Omental fat pad (tissue), 4 donors: ENCODE measurements at places on chromosomes 6 and 20.
A peak's percentile ranks its signal among the peaks of the same experiment; 100 is the strongest.

- DNase-seq, result no peak
Observed at GRCh38 chr6:167804281-167805013, 22.3 kb upstream of the AFDN start.

DNA sequence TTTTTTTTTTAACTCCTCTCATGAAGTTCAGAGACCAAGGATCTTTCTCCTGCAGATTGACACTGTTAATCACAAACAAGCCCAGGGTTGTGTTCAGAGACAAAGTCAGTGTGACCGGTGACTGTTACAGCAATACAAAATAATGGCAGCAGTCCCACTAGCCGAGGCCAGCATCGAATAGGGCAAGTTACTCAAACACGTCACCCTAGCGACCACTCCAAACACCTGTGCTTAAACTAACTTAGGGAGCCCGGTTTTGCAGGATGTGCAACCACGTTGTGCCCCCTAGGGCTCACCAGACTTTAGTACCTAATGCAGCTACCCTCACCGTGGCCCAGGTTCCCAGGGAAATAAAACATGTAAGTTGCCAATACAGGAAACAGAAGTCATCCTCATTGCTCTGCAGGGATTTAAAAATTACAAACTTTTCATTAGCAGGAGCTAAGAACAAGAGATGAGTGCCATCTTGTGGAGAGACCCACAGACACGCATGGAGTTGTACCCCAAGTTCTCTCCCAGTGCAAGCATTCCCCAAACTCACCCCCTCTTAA, 38.1 kb downstream of the FAM50B start:
- no peak for DNase-seq

DNA sequence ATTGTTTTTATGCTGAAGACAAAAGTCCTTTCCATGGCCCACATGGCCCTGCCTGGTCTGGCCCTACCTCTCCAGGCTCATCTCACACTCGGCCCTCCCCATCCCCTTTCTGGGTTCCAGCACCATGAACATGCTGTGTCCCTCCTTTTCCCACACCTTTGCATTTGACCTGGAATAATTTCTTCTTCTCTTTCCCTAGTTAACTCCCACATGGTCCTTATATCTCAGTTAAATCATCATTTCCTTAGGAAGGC, 38.9 kb downstream of the PIGU start:
- no peak for DNase-seq

DNA sequence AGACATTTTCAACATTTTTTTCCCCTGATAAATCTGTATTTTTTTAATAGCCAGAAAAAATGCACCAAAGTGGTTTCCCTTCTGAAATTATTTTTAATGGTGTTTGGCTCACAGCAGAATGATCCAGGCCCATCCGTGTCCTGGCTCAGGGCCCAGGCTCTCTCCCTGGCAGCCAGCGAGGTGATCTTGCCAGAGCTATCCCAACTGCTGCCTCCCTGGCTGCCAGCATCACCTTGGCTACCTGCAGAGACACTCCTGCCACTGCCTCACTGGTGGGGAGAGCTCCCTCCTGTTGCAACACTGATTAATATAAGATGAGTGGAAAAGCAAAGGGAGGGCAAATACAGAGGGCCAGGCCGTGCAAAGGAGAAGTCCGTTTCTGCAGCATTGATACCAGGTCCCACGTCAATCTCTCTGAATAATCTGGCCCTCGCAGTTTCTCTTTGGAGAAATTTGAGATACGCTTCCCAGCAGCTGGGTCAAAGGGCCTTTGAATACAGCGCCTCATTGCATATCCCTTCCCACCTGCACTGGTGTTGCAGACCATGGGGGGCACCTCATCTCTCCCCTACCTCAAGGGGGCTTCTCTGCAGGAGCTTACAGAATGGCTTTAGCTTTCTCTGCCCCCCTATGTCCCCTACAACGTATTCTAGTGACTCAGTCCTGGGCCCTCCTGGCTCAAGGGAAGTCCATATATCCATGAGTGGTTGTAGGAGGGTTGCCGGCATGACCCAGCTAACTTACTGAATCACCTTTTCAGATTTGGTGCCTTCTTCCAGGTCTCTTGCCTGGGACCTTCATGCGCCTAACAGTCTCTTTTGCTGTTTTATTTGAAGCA, 12.8 kb upstream of the DSTN start:
- DNase-seq, result peak; percentile 49

- DNase-seq, result no peak
Observed at GRCh38 chr6:33957892-33958525, 154.2 kb upstream of the MLN start.

DNA sequence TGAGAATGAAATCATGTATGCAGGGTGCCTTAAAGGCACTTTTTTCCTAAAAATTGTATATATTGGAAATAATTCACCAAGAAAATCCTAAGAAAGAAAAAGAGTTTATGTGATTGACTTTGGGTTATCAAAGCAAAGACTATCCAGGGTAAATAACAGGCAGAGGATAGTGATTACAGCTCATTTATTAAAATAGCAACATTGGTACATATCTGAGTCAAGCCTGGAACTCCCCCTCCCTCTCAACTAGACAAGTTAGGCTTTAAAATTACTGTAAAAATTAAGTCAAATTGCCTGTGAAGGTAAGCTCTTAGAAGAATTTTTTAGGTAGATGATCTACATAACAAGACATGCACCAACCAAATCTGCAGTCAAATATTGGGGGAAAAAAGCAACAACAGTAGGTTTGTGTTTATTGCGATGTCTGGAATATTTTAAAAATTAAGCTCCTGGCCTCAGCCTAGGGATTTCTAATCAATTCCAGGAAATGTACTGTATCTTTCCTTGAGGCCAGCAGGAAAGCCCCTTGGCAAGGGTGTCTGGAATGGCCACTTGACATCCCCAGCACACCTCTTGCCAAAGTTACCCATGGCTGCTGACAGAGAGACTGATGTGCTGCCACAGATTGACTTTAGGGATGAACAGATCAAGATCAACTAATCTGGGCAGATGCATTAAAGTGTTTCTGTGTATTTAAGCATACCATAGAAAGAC, 31.2 kb upstream of the HBS1L start:
- no peak for DNase-seq

DNA sequence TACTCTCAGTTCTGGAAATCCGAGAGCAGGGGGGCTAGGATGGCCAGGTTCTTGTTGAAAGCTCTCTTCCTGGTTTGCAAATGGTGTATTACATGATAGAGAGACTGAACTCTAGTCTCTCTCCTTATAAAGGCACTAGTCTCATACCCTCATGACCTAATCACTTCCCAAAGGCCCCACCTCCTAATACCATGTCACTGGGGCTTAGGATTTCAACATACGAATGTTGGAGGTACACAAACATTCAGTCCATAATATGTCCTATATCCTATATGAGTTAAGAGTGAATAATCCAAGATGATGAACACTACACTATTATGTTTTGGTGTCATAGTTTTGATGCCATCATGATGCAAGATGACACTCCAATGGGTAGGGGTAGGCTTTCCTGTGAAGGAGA, 20.0 kb upstream of the TXLNB start:
- DNase-seq, result no peak
